ENCODE measurements at places on chromosomes 3 and 15.

GRCh38 chr3:16937326-16937845 is 52.6 kb downstream of the PLCL2 start:
- no peak for DNase-seq

DNA sequence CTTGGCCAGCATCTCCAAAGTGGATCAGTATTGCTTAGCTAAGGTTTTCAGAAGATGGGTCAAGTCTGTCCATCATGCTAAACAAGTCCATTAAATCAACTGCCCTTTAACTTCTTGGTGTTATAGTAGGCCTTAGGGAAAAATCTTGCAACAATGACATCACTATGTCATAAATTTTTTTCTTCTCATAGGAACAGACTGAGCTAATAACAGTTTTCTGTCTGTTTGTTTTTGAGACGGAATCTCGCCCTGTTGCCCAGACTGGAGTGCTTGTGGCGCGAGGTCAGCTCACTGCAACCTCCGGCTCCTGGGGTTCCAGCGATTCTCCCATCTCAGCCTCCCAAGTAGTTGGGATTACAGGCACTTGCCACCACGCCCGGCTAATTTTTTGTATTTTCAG is 94.2 kb downstream of the EFL1 start:
- DNase-seq, result no peak

DNA sequence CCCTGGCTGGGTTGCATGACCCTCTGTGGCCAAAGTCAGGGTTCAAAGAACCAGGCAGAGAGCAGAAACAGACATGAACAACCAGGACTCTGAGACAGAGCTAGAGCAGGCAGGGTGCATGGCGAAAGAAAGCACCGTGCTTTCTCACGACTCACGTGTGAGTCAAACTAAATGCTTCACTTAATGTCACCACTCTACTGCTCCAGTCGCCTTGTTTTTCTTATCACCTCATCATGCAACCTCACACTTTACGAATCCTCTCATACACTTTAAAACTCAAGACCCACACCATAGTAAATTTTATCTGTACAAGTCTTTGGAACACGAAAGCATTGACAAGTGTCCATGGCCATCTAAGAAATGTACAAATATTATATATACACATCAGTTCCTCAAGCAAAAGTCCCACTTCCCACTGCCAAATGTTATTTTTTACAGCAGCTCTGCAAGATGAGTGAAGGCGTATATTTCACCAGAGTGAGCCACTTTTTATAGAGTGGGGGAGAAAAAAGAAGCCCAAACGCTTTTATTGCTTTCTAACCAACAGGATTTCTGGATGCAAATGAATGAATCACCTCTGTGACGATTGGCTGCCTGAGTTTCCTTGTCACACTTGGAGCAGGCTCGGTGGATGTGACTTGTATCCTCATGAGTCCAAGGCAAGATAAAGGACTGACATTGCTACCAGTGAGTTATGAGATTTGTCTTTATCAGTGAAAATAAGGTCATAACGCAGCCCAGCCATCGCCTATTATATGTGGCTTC is 16.0 kb upstream of the MEGF11 start:
- DNase-seq, result no peak

DNA sequence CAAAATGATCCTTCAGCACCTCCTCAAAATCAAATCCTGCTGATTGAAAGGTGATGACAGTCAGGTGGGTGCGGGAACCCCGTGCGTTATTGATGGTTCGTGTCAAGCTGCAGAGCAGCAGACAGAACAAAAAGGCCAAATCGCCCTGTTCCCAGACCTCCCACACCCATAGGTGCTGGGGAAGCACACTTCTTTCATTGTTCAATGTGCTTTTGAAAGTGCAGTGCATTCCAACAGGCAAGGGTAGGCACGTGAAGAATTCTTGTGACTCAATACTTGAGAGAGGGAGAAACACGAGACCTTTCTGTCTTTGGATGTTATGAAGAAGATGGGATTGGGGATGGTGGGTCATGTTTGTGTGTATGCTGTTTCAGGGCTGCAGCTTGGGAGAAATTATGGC is 514.0 kb downstream of the MCTP2 start:
- no peak for DNase-seq

- DNase-seq, result no peak
Observed at GRCh38 chr3:190616637-190617036, 102.8 kb downstream of the IL1RAP start.

DNA sequence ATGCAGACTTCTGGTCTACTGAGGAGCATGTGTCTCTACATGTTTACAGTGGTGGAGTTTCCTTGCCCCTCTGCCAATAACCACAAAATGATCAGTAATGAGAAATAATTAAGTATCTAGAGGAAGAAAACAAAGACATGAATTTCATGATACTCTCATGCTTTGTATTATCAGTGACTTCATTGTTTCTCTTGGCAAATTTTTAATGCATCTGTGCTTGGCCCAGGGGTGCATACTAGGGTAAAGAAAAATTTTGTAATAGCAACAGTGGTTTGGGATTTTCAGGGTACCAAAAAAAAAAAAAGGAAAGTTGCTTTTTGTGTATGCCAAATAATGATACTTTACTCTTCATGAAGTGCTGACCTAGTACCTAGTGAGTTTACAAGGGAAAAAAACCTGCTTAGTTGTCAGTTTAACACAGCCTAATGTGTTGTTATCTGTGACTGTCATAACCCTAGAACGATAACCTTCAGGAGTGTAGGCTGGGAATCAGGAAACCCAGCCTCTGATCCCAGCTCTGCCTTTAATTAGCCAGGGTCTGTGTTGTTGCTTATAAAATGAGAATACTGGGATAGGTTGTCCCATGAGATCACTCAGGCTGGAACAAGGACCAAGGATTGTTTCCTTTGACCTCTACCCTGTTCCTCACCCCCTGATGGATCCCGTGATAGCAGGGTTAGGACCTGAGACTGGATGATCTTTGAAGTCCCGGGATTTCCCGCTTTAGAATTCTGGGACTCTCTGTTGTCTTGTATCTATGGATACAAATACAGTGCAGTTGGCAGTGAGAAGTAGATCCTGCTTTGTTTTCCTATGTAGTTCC is 117.5 kb downstream of the CMSS1 start:
- no peak for DNase-seq

- DNase-seq, result no peak
Observed at GRCh38 chr15:55008421-55008820, 188.3 kb downstream of the RSL24D1 start.

GRCh38 chr15:84817466-84818081 is 418 bp downstream of the ALPK3 start:
- DNase-seq, result no peak

- DNase-seq, result no peak
Observed at GRCh38 chr3:85835857-85836440, 877.2 kb downstream of the CADM2 start.

DNA sequence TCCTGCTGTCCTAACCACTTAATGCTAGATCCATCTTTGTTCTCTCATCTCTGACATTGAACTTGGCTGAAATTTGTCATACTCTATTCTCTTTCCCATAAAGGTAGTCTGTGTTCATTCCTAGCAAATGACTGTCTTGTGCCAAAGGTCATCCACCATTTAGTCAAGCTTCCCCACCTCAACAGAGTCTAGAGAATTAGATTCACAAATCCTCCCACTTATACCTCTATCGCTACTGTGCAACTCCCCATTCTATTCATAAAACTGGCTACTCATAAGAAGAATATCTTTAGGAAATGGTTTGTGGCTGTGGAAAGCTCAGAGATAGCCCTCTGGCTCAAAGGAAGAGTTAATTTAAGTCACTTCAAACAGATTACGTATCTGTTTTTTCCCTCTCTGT is 59.7 kb upstream of the MBNL1 start:
- no peak for DNase-seq
